HFFc6 (cell line): ENCODE measurements at places on chromosomes 11 and 22. TPM values are rescaled to one million over a fixed set of nuclear protein-coding genes. Genes with fewer than 3 reads are reported as not detected.

RBM14 gene
- 53.1 and 71.5 TPM in 2 replicates for total RNA-seq

DNA sequence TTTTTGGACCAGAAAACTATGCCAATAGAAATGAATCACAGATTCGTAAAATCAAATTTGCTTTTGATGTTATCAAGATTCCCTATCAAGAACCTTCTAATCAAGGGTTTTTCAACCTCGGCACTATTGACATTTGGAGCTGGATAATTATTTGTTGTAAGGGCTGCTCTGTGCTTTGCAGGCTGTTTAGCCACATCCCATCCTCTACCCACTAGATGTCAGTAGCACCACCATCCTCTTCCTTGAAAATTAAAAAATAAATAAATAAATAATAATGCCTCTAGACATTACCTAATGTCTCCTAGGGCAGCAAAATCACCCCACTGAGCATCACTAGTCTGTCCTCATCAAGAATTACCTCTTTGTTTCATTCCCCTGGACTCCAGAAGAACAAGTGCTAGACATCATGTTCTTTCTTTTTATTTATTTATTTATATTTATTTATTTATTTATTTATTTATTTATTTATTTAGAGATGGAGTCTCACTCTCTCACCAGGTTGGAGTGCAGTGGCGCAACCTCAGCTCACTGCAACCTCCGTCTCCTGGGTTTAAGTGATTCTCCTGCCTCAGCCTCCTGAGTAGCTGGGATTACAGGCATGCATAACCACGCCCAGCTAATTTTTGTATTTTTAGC is 744.7 kb downstream of the KCNA4 start:
- no peak overlapping the region for H3K4me3 ChIP-seq
- H3K4me1 ChIP-seq, result peaks cover 41% of the 10 kb centered on the region
- H3K27me3 ChIP-seq, result no peaks in the 10 kb centered on the region
- peak; percentile 59 for DNase-seq
- H3K36me3 ChIP-seq, result peaks cover 4% of the 10 kb centered on the region; the same call in 1 of the 2 replicates

OR51I1 gene
- total RNA-seq, result not detected in 3 replicates

LYVE1 gene
- total RNA-seq, result not detected in 3 replicates

SUSD2 gene
- total RNA-seq, result 0.13 to 0.32 TPM (median 0.24 TPM) in 3 replicates

GRCh38 chr11:27842290-27842689 is 142.0 kb upstream of the BDNF start:
- no peak for DNase-seq
- H3K27ac ChIP-seq, result no peak overlapping the region
- no peak overlapping the region for H3K4me3 ChIP-seq
- H3K36me3 ChIP-seq, result peaks cover 19% of the 10 kb centered on the region
- no peaks in the 10 kb centered on the region for H3K27me3 ChIP-seq
- H3K4me1 ChIP-seq, result peaks cover 27% of the 10 kb centered on the region

DNA sequence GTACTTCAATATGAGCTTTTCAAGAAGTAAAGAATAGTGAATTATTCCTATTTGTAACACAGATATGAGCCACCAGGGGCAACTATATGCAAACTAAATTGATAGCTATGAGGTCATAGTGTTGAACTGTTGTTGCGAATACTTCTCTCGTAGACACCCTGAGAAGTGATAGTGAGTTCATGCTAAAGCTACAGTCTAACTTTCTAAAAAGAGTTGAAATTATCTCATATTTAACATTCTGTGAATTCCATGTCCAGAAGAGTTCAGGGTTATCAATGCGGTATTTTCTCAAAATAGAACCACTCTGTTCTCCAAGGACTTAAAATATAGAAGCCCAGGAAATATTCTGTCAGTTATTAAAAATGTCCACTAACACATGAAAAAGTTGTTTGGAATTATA is 185.4 kb downstream of the AASDHPPT start:
- H3K27me3 ChIP-seq, result peaks cover 3% of the 10 kb centered on the region
- no peaks in the 10 kb centered on the region for H3K36me3 ChIP-seq
- H3K4me1 ChIP-seq, result no peaks in the 10 kb centered on the region
- no peak for DNase-seq

DNA sequence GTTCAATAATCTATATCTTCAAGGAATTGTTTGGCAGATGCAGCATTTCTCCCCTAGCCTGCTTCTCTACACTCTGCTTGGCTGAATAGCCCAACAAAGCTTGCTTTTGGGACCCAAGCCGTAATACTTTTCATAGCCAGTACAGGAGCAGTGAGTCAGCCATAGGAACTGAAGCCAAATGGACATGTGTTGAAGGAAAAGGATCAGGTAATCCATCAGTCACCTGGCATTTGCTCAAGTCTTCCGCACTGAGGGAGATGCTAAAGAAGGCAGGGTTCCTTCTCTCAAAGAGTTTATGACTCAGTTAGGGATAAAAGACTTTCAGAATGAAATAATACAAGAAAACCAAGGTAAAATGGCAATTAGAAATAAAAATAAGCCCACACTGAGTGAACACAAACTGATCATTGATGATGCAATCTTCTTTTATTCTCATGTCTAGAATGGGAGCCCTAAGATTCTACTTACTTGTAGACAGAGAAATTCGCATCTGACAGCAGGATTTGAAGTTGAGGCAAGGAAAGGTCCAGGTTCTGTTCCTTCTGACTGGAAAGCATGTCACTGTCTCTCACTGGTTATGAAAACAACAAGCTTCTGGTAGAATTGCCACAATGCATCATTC is 13.2 kb downstream of the C11orf87 start:
- H3K4me3 ChIP-seq, result no peak overlapping the region
- H3K36me3 ChIP-seq, result no peaks in the 10 kb centered on the region
- H3K27ac ChIP-seq, result no peak overlapping the region
- no peaks in the 10 kb centered on the region for H3K27me3 ChIP-seq
